Glomerular endothelial cell (primary cell): ENCODE measurements at places on chromosomes 16 and 17. TPM values are rescaled to one million over a fixed set of nuclear protein-coding genes. Genes with fewer than 3 reads are reported as not detected.
A peak's percentile ranks its signal among the peaks of the same experiment; 100 is the strongest.

DNA sequence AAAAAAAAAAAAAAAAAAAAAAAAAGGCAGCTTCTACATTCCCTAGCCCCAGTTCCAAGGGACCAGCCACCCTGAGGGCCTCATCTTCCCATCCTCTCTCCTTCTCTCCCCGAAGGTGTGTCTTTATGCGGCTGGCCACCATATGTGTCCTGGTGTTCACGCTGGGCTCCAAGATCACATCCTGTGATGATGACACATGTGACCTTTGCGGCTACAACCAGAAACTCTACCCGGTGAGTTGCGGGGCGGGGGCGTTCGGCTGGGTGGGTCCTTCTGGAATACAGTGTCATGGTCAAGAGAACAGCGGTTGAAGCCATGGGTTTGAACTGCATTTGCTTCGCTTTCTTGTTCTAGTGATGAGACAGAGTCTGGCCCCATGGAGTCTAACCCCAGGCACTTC, 22.6 kb upstream of the COQ7 start:
- no peak for DNase-seq

GRCh38 chr16:49530427-49530970, 156.9 kb downstream of the C16orf78 start:
- no peak for DNase-seq

GRCh38 chr16:8649829-8650554, 24.4 kb upstream of the ABAT start:
- DNase-seq, result no peak

- DNase-seq, result no peak
These were observed 45.0 kb downstream of the NT5M start for GRCh38 chr17:17347956-17348871.

GRCh38 chr17:72515291-72516065, 394.7 kb downstream of the SOX9 start:
- no peak for DNase-seq

- DNase-seq, result no peak
These were observed 1.8 kb downstream of the ZNF23 start for GRCh38 chr16:71460236-71460635.

DNA sequence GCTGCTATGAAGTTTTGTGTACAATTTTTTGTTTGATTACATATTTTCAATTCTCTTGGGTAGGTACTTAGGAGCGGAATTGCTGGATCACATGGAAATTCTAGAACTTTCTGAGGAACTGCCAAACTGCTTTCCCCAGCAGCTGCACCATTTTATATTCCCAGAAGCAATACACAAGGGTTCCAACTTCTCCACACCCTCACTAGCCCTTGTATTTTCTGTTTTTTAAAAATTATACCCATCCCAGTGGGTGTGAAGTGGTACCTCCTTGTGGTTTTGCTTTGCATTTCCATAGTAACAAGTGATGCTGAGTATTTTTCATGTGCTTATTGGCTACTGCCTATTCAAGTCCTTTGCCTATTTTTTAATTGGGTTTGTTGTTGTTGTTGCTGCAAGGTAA, 20.9 kb downstream of the NACA2 start:
- no peak for DNase-seq

- no peak for DNase-seq
These were observed 358.3 kb downstream of the SOX9 start for GRCh38 chr17:72479113-72479512.

DNA sequence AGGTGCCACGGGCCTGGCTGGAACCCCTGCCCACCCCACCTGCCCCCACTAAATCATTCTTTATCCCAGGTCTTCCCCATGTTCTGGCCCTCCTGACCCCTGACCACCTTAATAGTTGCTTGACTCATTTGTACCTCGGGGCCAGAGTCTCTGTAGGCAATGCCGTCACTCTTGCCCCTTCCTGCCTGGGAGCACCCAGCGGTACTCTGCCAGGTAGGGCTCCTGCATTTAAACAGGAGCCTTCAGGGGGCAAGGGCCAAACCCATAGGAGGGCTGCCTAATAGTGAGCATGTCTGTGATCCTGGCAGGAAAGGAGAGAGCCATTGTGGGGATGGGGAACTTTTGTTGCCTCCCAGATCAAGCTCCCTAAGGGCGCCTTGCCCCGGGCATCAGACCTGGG, 8.8 kb upstream of the ITGA3 start:
- DNase-seq, result no peak

- DNase-seq, result no peak
These were observed 11.2 kb downstream of the SPNS3 start for GRCh38 chr17:4444782-4445473.

DNA sequence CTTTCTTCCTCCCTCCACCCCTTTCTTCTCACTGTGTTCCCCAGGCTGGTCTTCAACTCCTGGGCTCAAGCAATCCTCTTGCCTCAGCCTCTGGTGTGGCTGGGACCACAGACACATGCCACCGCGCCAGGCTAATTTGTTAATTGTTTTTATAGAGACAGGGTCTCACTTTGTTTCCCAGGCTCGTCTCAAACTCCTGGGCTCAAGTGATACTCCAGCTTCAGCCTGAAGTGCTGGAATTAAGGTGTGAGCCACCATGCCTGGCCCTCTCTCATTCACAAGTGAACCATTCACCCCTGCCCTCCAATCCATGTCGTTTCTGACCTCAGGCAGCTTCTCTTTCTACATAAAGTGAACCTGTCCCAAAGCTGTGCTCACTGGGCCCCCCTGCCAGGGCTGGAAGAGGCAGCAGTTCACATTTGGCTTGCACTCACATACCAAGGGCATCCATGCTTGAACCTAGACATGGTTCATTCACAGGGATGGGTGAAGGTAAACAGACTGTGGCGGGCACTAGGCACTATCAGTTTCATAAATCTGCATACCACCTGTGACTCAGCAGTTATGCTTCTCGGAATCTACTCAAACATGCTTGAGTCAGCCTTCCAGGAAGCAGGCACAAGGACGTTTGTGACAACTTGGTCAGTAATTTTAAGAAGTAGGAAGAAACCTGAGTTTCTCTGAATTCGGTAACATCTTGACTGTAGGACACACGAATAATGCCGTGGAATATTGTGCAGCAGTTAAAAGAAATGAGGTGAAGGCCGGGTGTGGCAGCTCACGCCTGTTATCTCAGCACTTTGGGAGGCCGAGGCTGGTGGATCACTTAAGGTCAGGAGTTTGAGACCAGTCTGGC, 6.0 kb upstream of the RNF213 start:
- DNase-seq, result peak; percentile 76

DNA sequence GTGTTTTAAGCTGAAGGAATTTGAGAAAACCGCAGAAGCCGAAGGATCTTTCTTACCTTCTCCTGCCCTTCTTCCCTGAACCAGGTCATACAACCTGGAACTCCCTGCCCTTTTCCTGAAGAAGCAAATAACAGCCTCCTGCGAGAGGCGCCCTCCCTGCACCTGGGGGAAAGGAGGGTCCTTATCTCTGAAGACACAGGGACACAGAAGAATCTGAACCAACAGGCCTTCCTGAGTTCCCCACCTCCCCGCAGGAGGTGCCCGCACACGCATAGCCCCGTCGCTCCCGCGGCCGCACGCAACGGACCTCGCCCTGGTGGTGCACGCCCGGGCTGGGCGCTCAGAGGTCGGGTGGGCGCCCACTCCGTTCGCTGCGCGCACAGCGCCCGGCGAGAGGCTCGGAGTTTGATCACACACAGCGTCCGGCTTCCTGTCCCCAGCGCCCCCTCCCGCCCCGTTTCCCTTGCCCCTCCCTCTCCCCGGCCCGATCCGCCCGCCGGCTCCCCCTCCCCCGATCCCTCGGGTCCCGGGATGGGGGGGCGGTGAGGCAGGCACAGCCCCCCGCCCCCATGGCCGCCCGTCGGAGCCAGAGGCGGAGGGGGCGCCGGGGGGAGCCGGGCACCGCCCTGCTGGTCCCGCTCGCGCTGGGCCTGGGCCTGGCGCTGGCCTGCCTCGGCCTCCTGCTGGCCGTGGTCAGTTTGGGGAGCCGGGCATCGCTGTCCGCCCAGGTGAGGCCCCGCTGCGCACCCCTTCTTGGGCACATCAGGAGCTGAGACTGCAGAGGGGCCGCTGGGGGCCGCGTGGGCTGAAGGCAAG, at the start of gene TNFSF12:
TSS of gene TNFSF12 (plus strand) at position 474 of the 816 bp plus-strand sequence. CDS start at position 570, 96 bp downstream.
- DNase-seq, result no peak

The KRT33A gene
- total RNA-seq, result not detected in 2 replicates

The KRTAP17-1 gene
- total RNA-seq, result not detected in 2 replicates

The CLEC18B gene
- 0.58 TPM in 1 of 2 replicates, not detected in the other for total RNA-seq

The AIPL1 gene
- total RNA-seq, result not detected in 2 replicates
